ENCODE measurements at places on chromosomes 4 and X.

DNA sequence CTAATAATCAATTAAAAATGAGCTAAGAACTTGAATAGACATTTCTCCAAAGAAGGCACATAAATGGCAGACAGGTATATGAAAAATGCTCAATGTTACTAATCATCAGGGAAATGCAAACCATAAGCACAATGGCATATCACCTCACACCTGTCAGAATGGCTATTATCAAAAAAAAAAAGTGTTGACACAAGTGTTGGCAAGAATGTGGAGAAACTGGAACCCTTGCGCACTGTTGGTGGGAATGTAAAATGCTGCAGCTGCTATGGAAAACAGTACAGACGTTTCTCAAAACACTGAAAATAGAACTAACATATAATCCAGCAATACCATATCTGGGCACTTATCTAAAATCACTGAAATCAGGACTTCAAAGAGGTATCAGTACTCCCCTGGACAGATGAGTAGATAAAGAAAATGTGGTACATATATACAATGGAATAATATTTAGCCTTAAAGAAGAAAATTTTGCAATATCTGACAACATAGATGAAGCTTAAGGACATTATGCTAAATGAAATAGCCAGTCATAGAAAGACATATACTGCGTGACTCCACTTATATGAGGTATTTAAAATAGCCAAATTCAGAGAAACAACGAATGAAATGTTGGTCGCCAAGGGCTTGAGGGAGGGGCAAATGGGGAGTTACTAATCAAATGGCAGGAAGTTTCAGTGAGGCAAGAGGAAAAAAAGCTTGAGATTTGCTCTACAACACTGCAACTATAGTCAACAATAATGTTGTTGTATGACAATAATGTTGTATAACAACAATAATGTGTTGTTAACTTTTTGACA lies 175.5 kb downstream of the WDFY3 start:
- no peaks in the 10 kb centered on the region for H3K27me3 ChIP-seq
- peaks cover 50% of the 10 kb centered on the region for H3K36me3 ChIP-seq
- no peak for DNase-seq
- H3K4me1 ChIP-seq: no peaks in the 10 kb centered on the region
- no peak overlapping the region for H3K27ac ChIP-seq
- H3K4me3 ChIP-seq: no peak overlapping the region

DNA sequence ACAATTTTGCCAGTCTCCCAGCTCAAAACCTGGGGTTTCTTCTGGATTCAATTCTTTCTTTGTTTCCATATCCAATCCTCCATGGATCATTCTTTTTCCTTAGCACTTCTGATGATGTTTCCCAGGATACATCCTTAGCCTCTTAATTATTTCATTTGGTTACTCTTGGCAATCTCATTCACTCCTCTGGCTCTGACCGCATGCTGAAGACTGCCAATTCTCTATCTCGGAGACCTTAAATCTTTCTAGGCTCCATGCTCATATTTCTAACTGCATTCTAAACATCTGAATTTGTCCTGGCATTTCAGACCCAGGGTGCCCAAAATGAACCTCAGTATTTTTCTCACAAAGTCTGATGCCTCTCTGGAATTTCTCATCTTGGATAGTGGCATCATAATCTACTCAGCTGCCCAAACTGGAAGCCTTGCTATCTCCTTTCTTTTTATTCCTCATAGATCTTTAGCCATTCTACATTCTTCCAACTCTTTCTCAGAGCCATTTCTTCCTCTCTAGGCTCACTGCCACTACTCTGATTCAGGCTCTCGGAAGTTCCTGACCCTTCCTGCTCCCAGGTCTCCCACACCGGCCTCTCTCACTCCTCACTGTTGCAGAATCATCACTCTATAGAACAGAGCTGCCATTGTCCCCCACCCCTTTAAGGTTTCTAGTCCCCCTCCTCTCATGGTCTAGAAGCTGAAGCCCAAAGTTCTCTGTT lies 290.2 kb downstream of the CAMK2D start:
- H3K27me3 ChIP-seq: no peaks in the 10 kb centered on the region
- DNase-seq: no peak
- H3K4me3 ChIP-seq: no peak overlapping the region
- H3K36me3 ChIP-seq: peaks cover 14% of the 10 kb centered on the region

DNA sequence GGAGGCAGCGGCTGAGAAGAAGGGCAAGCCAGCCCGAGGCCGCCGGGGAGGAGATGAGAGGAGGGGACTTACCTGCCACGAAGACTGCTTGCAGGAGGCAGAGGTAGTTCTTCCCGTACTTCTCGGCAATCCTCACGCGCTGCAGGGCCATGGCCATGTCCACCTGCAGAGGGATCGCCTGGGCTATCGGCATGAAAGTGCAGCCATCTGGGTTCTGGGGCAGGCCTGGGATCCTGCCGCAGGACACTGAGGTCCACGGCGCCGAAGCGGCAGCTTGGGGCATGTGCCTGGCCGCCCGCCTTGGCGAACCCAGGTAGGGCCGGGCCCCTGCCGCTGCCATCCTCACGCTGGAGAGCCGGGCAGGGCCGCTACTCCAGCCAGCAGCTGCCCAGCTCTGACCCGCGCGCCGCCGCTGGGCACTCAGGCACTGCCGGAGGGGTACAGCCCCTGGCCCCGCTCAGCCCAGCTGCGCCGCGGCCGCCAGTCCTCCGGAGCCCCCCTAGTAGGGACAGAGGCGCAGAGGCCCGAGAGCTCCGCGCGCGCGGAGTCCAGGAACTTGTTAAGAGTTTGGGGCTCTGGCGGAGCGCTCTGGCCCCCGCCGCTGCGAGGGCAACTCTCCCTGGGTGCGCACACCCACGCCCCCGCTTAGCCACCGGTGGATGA lies 16.0 kb downstream of the MCF2 start:
- peak; percentile 45 for DNase-seq
- H3K27ac ChIP-seq: no peak overlapping the region
- H3K4me1 ChIP-seq: no peaks in the 10 kb centered on the region
- H3K4me3 ChIP-seq: peak overlapping the region; percentile 79

GRCh38 chrX:73478961-73479360 lies 32.1 kb downstream of the CDX4 start:
- H3K4me1 ChIP-seq: no peaks in the 10 kb centered on the region
- no peak overlapping the region for H3K4me3 ChIP-seq
- H3K27ac ChIP-seq: no peak overlapping the region
- peaks cover 18% of the 10 kb centered on the region for H3K36me3 ChIP-seq
- DNase-seq: no peak

GRCh38 chrX:84441143-84441542 lies 61.1 kb downstream of the HDX start:
- peaks cover 42% of the 10 kb centered on the region for H3K36me3 ChIP-seq
- DNase-seq: no peak
- no peak overlapping the region for H3K4me3 ChIP-seq
- H3K27ac ChIP-seq: no peak overlapping the region

GRCh38 chrX:148573119-148573518 lies 72.7 kb downstream of the AFF2 start:
- H3K27me3 ChIP-seq: no peaks in the 10 kb centered on the region
- no peak for DNase-seq
- H3K27ac ChIP-seq: no peak overlapping the region
- no peak overlapping the region for H3K4me3 ChIP-seq

DNA sequence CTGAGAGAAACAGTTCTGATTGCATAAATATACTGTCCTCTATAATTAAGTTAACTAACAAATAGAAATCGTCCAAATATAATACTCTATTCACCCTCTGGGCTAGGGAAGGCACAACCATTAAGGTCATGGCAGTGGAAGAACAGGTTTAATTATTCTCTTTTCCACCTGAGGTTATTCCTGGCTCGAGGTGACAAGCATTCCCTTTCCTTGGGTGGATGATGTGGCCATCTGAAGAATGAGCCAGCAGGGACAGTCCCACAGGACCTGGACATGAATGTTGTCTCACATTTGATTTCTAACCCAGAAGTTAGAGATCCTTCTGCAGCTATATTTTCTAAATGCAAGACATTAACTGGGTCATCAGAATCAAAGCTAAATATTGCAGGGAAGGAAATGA lies 5.5 kb downstream of the IBSP start:
- peaks cover 6% of the 10 kb centered on the region for H3K27me3 ChIP-seq
- no peak overlapping the region for H3K27ac ChIP-seq
- no peak for DNase-seq
- H3K36me3 ChIP-seq: no peaks in the 10 kb centered on the region
- no peaks in the 10 kb centered on the region for H3K4me1 ChIP-seq

DNA sequence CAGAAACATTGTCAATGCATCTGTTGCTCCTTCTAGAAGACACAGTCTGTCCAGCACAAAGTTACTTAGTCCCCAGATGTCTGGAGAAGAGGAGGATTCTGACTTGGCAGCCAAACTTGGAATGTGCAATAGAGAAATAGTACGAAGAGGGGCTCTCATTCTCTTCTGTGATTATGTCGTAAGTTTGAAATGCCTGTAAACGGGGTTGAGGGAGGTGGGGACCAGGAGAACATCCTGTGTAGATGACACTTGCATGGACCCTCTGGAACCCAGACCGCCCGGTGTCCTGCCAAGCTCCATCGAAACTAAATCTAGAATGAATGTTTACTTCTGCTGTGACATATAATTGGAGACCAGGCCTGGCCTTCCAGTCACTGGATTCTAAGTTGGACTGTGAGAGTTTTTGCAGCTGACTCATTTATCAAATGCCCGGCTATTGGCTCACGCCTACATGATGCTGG lies 45.0 kb upstream of the MSANTD1 start:
- H3K4me1 ChIP-seq: peaks cover 60% of the 10 kb centered on the region
- peaks cover 42% of the 10 kb centered on the region for H3K36me3 ChIP-seq
- H3K27ac ChIP-seq: peak overlapping the region; percentile 53

DNA sequence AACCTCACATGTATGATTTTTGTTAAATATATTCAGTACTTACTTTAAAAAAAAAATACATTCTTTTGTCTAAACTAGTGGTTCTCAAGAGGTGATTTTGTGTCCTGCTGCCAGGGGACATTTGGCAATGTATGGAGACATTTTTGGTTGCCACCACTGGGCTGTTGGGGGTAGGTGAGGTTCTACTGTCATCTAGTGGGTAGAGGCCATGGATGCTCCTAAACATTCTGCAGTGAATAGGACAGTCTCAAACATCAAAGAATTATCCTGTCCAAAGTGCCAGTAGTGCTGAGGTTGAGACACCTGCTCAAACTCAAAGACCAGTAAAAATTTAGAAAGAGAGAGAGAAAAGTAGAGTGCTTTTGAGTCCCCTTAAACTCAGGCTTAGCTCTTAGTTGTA lies 32.9 kb upstream of the PGM2 start:
- H3K4me1 ChIP-seq: no peaks in the 10 kb centered on the region
- H3K36me3 ChIP-seq: peaks cover 5% of the 10 kb centered on the region
- no peak for DNase-seq
- H3K27ac ChIP-seq: no peak overlapping the region

GRCh38 chr4:27366104-27366823 lies 505.6 kb downstream of the STIM2 start:
- DNase-seq: no peak
- H3K36me3 ChIP-seq: no peaks in the 10 kb centered on the region
- no peaks in the 10 kb centered on the region for H3K27me3 ChIP-seq
- no peak overlapping the region for H3K27ac ChIP-seq
- H3K4me1 ChIP-seq: peaks cover 3% of the 10 kb centered on the region

DNA sequence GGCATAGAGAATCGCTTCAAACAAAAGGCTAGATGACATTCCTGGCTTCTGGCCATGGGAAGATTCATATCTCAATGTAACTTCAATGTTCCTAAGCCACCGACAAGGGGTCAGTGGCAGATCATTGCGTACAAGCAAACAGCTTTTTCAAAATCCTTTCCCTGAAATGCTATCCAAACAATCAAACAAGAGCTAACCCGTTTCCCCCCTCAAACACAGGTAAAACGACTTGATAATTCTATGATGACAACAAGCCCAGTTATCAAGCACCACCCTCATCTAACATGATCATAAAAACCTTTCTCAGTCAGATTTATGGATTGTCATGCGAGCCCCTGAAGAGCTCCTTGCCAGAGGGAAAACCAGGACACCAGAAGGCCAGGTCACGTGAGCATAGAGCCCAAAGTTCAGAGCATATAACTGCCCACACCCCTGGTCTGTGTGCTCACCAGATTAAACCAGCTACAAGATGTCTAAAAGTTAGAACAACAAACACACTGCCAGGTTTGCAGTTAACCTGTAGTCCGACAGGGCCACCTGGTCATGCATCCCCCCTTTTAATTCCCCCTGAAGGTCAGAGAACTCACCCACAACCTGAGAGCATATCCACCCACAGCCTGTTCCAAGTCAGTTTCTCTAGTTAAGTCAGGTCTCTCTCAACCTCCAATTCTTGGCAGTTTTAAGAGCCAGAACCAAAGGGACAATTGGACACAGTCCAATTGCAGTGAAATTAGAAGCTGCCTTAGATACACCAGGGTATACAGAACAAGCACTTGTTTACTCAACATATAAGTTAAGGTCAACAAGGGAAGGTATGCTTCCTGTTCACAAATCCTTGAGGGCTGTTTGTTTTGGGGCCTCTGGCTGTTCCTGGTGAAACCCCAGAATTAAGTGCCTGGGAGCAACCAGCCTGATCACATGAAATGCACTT lies 248.1 kb upstream of the PPARGC1A start:
- peaks cover 26% of the 10 kb centered on the region for H3K27me3 ChIP-seq
- no peaks in the 10 kb centered on the region for H3K36me3 ChIP-seq
- H3K4me1 ChIP-seq: peaks cover 17% of the 10 kb centered on the region

DNA sequence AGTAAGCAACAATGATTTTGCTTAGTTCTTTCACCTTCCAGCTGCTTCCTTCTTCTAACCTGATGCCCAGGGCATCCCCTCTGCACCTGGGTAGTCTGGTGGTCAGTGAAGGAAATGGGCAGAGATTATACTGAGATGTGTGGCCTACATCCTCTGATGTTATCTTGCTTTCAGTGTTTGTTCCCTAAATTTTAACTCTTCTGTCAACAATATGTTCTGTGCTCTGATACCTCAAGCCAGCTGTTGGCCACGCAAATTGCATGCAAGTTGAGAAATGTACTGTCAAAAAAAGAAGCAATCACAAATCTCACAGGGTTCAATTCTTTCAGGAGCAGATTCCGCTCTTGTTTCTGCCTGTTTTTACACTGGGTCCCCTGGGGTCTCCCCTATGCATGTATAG lies 73.8 kb downstream of the FBXW7 start:
- H3K4me1 ChIP-seq: peaks cover 33% of the 10 kb centered on the region
- no peaks in the 10 kb centered on the region for H3K27me3 ChIP-seq
- no peak overlapping the region for H3K27ac ChIP-seq
- peaks cover 1% of the 10 kb centered on the region for H3K36me3 ChIP-seq

DNA sequence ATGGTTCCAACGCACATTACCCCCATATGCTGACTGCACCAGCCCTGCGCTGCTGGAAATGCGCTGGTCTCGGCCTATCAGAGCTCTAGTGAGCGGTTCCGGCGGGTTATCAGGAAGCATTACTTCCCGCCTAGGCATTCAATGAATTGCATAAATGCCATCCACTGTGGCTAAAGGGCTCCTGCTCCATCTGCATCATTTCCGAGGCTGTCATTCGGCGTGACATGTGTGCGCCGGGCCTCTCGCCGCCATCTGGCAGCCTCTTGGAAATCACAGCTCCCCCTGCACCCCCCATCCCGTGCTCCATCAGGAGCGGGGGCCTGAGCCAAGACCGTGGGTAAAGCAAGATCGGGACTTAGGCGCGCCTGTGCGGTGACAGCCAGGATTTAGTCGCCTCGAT lies 64.4 kb downstream of the SEPSECS start:
- H3K4me1 ChIP-seq: peaks cover 39% of the 10 kb centered on the region
- H3K36me3 ChIP-seq: peaks cover 20% of the 10 kb centered on the region
- H3K27me3 ChIP-seq: peaks cover 11% of the 10 kb centered on the region
- no peak for DNase-seq
- no peak overlapping the region for H3K4me3 ChIP-seq

GRCh38 chr4:23769406-23769805 lies 120.4 kb downstream of the PPARGC1A start:
- H3K4me3 ChIP-seq: no peak overlapping the region
- H3K4me1 ChIP-seq: peaks cover 9% of the 10 kb centered on the region
- H3K27ac ChIP-seq: no peak overlapping the region
- DNase-seq: no peak
